ENCODE measurements at places on chromosomes 16 and 17.

DNA sequence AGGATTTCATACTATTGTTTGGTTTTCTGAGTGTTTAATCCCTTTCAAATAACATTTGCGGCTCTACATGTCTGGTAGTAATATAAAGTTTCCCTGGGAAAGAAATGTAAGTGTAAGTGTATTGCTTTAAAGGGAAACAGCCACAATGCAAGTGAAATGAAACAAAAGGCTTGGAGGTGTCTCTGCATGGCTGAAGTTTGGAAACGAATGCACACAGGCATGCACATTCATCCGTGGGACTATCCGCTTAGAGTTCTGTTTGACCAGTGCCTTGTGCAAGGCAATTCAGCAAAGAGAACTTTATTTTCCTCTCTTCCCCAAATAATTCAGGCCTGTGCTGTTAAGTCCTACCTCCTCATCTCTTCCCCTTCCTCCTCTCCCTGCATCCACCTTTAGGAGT is 56.1 kb upstream of the MRTFB start:
- DNase-seq: no peak

DNA sequence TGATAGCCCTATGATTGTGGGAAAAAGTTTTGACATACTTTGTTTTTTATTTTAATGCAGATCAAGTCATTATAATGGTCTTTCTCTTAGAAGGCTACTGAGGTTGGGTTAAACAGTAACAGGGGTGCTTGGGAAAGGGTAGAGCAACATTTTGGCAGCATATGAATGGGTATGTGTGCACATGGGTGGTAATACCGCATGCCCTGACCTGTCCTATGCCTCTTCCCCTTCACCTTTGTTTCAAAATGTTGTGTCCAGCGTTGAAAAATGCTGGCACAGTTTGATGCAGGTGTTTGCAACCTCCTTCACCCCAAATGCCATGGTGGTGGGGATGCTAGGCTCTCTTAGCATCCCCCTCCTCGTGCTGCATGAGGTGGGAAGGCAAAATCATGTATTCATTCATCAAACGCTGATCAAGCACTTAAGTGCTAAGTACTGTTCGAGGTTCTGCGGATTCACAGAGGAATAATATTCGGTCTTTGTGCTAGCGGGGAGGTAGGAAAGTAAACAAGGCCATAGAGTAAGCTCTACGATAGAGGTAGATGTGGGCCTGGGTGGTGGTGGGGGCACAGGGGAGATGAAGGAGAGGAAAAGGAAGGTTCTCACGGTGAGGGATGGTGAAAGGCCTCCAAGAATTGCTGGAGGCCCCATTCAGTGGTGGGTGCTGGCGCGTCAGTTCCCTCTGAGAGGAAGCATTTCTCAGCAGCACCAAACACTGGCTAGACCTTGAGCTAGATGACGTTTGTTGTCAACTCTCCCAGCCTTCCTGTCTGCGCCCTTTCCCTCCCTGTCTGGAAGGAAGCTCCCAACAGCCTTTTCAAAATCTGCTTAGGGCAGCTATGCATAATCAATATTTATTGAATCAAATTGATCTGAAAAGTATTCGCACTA is 13.3 kb upstream of the MARCHF10 start:
- DNase-seq: no peak

DNA sequence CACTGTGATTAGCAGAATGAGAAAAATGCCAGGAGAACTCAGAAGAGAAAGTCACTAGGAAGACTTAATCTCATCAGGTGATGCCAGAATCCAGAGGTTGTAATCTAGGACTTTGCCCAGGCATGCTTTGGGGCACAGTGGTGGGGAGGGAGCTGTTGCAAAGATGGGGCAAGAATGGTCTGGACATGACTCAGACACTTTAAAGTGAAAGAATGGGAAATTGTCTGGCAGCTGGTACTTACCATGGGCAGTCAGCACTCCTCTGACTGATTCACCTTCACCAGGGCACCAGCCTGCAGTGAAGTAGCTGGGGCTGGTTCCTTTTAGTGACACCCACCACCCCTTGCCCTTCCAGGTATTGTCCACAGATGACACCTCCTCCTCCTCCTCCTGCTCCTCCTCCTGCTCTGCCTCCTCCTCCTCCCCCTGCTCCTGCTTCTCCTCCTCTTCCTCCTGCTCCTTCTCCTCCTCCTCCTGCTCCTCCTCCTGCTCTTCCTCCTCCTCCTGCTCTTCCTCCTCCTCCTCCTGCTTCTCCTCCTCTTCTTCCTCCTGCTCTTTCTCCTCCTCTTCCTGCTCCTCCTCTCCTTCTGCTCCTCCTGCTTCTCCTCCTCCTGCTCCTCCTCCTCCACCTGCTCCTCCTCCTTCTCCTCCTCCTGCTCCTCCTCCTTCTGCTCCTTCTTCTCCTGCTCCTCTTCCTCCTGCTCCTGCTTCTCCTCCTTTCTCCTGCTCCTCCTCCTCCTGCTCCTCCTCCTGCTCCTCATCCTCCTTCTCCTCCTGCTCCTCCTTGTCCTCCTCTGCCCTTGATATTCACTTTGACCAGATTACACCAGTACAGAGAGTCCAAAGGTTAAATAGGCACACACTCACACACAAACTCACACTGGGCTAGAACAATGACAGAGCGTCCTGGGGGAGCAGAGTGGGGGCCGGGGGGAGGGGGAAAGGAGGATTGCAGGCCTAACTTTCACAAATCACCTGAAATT is at the start of gene CHD9NB:
Gene CHD9NB (minus strand): TSS at position 379 of the 983 bp plus-strand sequence. CDS start 8,739 bp downstream, outside the sequence.
- DNase-seq: peak; percentile 71

- no peak for DNase-seq
Observed at GRCh38 chr17:81317961-81318605, 23.0 kb upstream of the SLC38A10 start.

DNA sequence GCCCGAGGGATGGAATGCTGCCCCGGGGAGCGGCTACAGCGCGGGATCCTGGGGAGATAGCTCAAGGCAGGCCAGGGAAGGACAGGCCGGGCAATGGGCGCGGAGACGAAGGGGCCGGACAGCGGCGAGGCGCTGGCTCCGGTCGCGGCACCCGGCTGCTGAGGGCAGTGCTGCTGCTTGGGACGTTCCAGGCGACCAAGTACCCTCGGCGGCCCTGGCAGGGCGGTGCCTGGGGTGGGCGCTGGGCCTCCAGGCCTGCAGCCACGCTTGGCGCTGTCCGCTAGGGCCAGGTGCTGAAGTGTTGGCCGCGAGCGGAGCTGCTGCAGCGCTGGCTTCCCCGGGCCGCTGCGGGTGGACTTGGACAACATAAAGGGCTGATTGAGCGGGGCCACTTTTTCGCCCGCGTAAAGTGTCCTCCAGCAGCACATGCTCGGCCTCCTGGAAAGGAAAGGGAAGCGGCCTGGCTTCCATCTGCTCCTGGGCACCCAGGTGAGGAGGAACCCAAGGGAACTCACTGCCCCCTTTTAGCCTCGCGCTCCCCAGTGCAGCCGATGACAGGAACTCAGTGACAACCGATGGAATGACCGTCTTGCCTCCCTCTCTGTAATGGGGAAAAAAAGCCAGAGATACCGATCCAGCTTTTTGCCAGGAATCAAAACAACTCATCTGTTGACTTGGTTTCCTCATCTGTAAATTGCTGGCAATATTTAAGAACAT is 23.7 kb downstream of the CLEC3A start:
- peak; percentile 36 for DNase-seq

GRCh38 chr16:1982991-1983543 is 926 bp upstream of the GFER start:
- no peak for DNase-seq

- DNase-seq: no peak
Observed at GRCh38 chr17:64378890-64379354, 11.7 kb downstream of the PECAM1 start.

DNA sequence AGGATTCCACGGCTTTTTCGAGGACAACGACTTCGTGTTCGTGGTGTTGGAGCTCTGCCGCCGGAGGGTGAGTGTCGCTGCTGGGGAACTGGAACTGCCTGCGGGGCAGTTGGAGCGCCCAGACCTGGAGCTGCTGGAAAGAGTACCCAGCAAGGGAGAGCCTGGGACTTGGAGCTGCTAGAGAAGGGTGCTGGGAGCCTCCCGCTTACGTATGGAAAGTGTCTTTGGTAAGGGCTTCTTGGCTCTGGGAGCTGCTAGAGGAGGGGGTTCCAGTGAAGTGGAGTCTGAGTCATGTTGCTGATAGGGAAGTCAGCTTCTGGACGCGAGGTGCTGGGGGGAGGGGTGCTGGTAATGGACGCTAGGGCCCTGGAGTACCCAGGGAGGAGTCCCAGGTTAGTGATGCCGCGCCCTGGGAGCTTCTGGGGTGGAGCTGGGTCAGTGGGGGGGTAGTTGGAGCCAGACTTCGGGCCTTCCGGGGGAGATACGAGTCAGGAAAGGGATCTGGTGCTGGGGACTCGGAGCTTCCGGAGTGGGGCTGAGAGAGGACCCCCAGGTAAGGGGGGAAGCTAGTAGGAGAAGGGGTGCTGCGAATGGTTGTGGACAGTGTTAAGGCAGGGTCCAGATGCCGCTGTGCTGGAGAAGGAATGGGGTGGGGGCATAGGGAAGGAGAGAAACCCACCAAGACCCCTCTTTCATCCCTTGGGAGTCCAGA is 741 bp downstream of the PLK1 start:
- DNase-seq: peak; percentile 35

GRCh38 chr16:70706948-70707465 is 21.2 kb upstream of the MTSS2 start:
- no peak for DNase-seq

GRCh38 chr16:12629271-12629670 is 174.4 kb downstream of the CPPED1 start:
- DNase-seq: no peak

- peak; percentile 46 for DNase-seq
Observed at GRCh38 chr16:85428168-85428898, 184.8 kb upstream of the GSE1 start.

GRCh38 chr16:3243882-3244281 is 8.9 kb upstream of the ZNF200 start:
- DNase-seq: no peak

DNA sequence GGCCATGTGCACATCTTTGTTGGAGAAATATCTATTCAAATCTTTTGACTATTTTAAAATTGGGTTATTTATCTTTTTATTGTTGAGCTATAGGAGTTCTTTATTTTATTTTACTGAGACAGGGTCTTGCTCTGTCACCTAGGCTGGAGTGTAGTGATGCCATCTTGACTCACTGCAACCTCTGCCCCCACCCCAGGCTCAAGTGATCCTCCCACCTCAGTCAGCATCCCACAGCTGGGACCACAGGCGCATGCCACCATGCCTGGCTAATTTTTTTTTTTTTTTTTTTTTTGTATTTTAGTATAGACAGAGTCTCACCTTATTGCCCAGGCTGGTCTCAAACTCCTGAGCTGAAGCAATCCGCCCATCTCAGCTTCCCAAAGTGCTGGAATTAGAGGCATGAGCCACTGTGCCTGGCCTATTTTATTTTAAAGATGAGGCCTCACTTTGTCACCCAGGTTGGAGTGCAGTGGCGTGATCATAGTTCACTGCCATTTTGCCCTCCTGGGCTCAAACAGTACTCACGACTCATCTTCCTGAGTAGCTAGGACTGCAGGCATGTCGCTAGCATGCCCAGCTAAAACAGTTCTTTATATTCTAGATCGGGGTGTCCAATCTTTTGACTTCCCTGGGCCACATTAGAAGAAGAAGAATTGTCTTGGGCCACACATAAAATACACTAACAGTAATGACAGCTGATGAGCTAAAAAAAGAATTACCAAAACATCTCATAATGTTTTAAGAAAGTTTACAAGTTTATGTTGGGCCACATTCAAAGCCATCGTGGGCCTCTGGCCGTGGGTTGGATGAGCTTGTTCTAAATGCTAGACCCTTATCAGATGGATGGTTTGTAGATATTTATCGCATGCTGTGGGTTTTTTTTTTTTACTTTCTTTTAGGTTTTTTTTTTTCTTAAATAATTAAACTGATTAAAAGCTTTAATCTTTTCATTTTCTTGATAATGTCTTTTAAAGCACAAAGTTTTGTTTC is 13.7 kb downstream of the TENT4B start:
- DNase-seq: no peak

- no peak for DNase-seq
Observed at GRCh38 chr16:73339821-73340220, 291.9 kb upstream of the ZFHX3 start.

- DNase-seq: no peak
Observed at GRCh38 chr16:82957212-82957611, 330.4 kb downstream of the CDH13 start.

DNA sequence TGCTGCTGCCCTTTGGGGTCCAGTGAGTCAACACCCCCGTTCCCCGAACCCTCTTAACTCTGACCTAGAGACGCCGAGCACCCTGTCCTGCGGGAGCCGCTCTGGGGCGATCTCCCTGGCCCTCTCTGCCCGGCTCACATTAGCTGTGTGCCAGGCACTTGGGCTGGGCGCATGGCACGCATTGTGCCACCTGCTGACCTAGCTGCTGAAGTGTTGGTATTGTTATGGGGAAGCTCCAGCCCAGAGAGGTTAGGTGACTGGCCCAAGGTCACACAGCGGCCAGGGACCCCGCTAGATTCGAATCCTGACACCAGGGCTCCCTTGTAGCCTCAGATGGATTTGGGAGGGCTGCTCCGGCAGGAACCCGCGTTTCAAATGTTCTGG is 1.1 kb downstream of the HSD17B1 start:
- DNase-seq: no peak

DNA sequence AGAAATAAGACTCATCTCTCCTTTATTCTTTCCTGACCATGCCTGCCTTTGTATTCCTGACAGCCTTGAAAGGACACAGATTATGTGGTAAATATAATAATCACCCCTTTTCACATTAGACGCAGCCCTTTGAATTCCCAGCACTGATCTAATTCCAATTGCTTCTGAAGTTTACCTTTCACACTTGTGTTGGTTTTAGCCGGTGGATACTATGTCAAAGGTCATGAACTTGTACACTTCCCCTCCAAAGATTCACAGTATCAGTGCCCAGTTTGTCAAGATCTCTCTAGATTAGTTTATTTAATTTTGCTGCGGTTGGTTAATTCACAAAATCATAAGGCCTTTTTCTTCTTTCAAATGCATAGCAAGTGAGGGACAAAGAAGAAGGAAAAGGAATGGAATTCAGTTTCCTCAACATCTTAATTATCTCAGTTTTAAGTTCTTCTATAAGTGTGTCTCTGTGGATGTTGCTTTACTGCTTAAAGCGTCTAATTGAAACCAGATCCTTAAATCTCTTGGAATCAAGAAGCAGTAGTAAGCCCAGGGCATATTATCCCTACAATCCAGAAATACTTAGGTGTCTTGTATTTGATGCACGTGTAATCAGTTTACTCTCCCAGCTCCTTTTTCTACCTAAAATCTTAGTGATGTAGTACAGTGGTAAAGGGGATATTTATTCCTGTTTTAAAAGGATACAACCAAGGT is 174.3 kb upstream of the TBX2 start:
- DNase-seq: no peak

DNA sequence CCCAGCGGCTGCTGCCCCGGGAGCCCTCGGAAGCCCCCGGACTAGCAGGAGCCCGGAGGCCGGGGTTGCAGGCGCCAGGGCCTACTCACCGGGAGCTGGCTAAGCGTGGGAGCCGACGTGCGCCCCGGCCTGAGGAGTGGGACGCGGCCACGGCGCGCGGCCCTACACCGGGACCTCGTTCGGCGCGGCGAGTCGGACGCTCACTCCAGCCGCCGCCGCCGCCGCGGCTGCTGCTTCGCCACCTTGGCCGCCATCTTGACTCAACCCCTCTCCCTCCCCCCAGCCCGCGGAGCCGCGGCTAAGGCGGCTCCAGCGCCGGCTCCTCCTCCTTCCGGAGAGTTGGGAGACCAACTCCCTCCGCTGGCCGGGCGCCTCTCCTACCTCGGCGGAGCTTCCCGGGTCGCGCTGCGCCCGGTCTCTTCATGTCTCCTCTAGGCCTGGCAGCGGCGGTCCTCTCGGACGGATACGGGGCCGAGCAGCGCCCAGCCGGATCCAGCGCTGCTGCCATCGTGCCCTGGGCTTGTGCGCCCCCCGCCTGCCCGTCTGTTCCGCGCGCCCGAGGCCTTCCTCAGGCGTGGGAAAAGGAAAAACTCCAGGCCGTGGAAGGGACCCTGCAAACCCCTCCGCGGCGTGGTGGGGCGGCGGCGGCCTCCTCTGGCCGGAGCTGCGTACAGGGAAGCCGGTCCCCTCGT is at the start of gene NCOR1:
Gene NCOR1 (minus strand): TSS at position 262 of the 692 bp plus-strand sequence. CDS start 20,965 bp downstream, outside the sequence.
- peak; percentile 96 for DNase-seq
